ENCODE measurements at places on chromosomes 12 and 14.

GRCh38 chr12:116502989-116503496 lies 56.1 kb upstream of the MAP1LC3B2 start:
- DNase-seq: no peak

GRCh38 chr12:27285403-27285802 lies 41.3 kb downstream of the STK38L start:
- DNase-seq: no peak

DNA sequence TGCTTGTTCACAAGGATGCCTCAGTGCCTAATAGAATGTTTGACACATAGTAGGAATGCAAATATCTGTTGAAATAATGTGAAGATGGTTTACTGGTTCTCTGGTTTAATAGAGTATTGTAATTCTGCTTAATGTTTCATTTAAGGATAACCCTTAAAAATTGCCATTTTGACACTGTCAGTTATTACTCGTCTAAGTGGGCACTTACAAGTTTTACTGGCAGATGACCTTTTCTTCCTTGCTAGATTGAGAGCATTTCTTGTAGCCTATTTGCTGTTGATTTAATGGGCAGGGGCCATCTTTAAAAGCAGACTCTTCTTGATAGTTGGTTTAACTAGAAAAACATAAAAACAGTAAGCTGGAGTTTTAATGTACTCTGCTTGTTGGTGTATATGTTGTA lies 1.9 kb downstream of the TMEM263 start:
- DNase-seq: no peak

DNA sequence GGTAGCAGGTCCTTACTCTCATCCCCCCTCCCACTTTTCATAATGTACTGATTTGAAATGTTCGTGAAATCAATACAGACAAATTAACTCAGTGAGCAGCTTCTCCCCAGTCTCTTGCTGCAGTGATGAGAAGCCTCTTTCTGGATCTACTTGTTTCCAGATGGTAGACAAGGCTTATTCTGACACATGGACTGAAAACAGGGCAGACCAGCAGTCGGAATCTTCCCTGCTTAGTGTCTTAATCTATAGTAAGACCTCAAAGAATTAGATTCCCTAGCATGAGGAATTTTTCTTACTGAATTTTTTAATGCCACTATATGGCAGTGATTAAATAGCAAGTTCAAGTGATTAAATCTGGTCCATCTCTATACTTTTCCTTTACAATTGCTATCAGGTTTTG lies 120.1 kb downstream of the RGS6 start:
- no peak for DNase-seq

DNA sequence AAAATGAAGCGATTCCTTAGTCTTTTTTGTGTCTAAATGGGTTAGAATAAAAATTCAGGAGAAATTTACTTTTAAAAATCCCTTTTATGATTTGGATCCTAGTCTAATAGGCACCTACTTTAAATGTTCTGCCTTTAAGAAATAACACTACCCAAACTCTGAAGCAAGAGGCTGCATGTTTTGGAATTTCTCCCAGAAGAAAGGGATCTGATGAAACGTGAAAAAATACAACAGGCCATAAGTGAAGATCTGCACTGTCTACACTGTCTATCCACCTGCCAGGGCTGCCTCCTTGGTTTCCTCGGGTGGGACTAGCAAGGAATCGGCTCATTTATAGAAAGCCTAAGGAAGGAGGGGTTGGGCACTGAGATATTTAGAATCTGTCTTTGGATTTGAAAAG lies 22.1 kb downstream of the ACVR1B start:
- no peak for DNase-seq

- no peak for DNase-seq
Measured at GRCh38 chr12:544941-545635, 85.3 kb downstream of the B4GALNT3 start.

GRCh38 chr12:76927170-76927784 lies 48.5 kb upstream of the CSRP2 start:
- no peak for DNase-seq
